ENCODE measurements at places on chromosomes 4 and X.

GRCh38 chr4:187726485-187726884 is 269.1 kb upstream of the ZFP42 start:
- DNase-seq = no peak

- DNase-seq = no peak
Measured at GRCh38 chrX:9573282-9574106, 108.6 kb downstream of the TBL1X start.

DNA sequence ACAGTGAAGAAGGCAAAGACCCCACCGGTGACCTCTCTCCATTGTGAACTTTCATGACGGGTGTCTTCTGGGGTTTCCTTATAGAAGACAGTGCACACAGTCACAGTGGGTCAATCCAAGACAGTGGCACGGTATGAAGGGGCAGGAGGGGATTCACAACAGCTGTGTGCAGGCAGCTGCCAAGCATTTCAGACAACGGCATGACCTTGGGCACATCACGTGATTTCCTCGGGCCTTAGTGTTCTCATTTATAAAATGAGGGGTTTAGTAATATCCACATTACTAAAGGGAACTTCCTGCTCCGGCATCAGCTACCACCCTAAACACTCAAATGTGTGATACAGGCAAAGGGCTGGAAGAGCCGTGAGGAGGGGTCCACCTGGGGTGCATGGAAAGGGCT is 42.9 kb downstream of the RBM47 start:
- no peak for DNase-seq

- no peak for DNase-seq
Measured at GRCh38 chr4:158068068-158068467, 104.8 kb downstream of the GASK1B start.

DNA sequence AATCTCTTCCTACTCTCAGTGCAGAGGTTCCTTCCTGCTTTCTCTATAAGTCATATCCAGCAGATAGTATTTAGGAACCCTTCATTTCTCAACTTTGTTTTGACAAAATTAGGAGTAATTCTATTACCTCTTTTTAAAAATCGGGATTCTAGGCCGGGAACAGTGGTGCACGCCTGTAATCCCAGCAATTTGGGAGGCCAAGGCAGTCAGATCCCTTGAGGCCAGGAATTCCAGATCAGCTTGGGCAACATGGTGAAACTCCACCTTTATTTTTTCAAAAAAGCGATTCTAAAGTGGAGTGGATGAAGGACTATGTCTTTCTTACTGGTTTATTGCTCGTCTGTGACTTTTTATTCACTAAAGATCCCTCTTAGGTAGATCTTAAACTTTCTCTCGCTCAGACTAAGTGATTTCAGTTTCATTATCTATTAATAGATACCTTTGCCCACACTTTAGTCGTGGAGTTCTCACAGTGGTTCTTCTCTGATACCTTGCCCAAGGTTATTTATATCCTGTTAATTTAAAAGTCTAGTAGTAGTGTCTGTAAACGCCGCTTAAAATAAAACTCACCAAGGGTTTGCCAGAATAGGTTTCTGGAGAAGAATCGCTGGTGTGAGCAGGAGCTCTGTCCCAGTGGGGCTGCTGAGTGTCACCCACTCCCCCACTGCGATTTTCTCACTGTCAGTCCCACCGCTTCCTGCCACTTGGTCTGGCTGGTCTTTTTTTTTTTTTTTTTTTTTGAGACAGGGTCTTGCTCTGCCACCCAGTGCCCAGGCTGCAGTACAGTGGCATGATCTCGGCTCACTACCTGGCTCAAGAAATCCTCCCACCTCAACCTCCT is 27.0 kb upstream of the TMEM131L start:
- no peak for DNase-seq

GRCh38 chr4:99859618-99860017 is 34.6 kb downstream of the LAMTOR3 start:
- DNase-seq = no peak

- DNase-seq = no peak
Measured at GRCh38 chrX:9569876-9570301, 105.0 kb downstream of the TBL1X start.

- no peak for DNase-seq
Measured at GRCh38 chr4:109046471-109047201, 255.8 kb downstream of the COL25A1 start.

DNA sequence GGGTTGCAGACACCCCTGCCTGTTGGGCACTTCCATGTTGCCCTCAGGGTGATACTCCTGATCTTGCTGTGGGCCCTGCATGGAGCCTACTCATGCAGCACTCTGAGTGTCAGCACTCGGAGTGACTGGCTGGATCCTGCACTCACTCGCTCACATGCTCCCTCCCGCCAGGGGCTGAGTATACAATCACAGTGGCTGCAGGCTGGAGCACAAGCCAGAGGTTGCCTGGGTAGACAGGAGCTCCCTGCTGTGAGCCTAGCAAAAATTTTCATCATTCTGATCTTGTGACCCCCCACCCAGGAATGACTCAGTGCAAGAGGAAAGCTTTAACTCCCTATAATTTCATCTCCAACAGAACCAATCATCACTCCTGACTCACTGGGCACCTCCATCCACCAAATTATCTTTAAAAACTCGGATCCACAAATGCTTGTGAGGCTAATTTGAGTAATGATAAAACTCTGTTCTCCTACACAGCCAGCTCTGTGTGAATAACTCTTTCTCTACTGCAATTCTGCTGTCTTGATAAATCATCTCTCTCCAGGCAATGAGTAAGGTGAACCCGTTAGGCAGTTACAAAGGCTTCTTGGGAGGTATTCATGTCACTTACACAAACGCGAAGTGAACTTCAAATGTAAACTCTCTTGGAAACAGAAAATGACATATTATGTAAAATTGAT is 1180.8 kb upstream of the PABPC4L start:
- no peak for DNase-seq

DNA sequence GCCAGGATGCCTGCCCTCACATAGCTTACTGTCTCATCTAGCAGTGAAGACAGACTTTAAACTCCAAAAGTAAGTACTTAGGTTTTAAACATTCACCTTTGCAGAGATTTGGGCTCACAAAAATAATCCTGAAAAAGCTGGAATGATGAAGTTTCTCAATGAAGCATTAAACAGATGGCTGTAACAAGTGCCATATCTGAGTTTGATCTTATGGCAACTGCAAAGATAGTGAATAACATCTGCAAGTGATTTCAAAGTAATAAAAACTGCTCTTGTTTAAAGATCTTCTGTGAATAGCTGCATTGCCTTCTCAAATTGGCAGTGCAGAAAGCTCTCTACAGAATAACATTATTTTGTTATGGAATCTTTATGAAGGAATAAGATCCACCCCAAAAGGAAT is 271.2 kb upstream of the SMIM31 start:
- no peak for DNase-seq

GRCh38 chr4:123786163-123786915 is 389.7 kb downstream of the SPRY1 start:
- DNase-seq = no peak

DNA sequence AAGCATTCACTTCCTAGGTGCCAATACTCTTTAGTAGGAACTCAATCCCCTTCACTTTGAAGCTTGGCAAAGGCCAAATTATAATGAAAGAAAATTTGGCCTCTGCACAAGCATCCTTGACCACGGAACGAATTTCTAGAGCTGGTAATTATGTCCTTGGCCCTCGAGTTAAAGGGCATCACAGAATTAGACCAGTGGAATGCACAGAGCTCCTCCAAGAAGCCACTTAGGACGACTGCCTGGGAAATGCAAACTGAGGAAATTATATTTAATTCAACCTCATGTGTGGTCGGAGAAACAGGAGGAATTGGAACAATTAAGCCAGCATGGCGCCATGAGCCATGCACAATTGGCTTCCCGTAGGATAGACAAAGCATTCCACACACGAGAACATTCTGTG is 59.3 kb downstream of the NLGN4X start:
- no peak for DNase-seq

GRCh38 chr4:100641336-100641735 is 123.5 kb upstream of the EMCN start:
- DNase-seq = no peak

- DNase-seq = no peak
Measured at GRCh38 chr4:137474711-137475301, 57.5 kb downstream of the PCDH18 start.

- DNase-seq = no peak
Measured at GRCh38 chrX:112802541-112802940, 38.1 kb downstream of the AMOT start.

DNA sequence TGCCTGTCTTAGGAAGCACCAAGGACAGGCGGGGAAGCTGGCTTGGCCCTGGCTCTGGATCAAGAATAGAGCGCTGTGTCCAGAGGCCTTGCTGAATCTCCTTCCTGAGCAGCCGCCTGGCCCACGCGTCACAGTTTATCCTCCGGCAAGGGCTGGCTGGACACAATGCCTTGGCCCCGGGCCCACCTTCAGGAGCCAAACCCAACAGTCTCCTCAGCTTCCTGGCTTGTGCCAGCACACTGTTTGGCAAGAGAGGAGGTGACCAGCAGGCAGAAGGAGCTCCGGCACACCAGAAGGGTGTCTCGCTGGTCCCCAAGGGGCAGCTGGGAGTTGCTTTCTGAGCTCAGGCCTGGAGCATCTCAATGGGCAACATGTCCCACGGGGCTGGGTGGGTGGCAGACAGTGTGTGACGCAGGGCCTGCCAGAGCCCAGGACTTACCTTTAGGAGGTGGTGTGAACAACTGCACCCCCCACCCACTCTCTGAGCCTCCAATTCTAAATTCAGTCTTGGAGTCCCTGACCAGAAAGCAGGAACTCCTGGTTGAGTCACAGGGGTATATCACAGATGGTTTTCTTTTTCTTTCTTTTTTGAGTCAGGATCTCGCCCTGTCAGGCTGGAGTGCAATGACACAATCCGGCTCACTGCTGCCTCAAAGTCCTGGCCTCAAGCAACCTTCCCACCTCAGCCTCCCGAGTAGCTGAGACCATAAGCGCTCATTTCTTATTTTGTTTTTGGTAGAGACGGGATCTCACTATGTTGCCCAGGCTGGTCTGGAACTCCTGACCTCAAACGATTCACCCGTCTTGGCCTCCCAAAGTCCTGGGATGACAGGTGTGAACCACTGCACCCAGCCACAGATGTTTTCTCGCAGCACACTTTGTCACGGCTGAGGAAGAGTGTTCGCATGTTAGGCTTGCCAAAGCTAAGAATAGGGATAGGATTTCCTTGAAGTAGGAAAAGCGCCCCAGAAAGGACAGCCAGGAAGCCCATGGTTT is 361.2 kb downstream of the BCOR start:
- DNase-seq = no peak

- no peak for DNase-seq
Measured at GRCh38 chrX:63128509-63128908, 222.6 kb downstream of the SPIN4 start.

DNA sequence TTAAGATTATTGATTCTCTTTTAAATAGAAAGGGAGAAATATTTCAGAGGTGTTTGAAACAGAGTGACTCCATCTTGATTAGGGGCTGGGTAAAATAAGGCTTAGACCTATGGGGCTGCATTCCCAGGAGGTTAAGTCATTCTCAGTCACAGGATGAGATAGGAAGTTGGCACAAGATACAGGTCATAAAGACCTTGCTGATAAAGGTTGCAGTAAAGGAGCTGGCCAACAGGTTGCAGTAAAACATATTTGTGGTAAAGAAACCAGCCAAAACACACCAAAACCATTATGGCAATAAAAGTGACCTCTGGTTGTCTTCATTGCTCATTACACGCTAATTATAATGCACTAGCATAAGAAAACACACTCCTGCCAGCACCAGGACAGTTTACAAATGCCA is 165.0 kb downstream of the SPIN4 start:
- no peak for DNase-seq

DNA sequence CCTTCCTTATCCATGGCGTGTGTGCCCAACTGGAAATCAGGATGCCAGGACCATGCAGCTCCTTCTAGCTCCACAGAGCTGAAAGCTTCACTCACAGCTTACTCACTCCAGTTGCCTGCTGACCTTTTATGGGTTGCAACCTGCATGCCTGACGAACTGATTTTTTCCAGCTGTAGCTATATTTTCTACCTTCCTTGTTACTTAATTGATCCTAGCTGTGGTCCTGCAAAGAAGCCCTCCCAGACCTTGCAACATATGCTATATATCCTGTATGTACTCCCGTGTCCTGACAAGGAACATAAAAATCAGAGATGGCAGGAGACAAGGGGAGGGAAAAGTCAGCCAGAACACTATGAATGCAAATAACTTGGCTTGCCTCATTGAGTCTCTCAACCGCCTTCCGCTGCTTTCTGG is 135.3 kb upstream of the LDB2 start:
- DNase-seq = no peak

GRCh38 chrX:129600981-129601424 is 53.8 kb downstream of the APLN start:
- no peak for DNase-seq

GRCh38 chrX:68835104-68835442 is 6.3 kb downstream of the EFNB1 start:
- no peak for DNase-seq

DNA sequence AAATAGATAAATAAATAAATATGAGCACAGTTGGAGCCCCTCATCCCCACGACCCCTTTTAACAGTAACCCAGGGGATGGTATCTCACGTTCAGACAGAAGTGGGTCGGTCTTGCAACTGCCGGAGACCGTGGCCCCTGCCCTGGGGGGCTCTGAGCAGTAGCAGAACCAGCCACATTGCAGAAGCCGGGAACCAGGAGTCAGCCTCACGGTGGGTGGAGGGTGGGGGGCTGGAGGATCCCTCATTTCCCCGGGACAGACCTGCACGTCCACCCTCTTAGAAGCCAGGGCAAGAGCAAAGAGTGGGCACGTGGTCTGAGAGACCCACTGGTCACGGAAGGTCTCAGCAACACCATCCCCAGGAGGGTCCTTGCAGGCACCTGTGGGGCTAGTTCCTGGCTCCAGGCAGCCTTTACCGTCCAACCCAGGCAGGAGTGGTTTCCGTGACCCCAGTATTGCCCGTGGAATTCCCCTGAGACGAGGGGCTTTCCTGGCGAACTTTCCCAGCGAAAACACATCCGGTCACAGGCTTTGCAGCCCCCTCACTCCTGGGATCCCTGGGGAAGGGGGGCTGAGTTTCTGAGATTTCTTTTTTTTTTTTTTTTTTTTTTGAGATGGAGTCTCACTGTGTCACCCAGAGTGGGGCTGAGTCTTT is 8.8 kb upstream of the IL3RA start:
- no peak for DNase-seq

GRCh38 chr4:143417679-143418403 is 81.2 kb downstream of the GAB1 start:
- DNase-seq = no peak

DNA sequence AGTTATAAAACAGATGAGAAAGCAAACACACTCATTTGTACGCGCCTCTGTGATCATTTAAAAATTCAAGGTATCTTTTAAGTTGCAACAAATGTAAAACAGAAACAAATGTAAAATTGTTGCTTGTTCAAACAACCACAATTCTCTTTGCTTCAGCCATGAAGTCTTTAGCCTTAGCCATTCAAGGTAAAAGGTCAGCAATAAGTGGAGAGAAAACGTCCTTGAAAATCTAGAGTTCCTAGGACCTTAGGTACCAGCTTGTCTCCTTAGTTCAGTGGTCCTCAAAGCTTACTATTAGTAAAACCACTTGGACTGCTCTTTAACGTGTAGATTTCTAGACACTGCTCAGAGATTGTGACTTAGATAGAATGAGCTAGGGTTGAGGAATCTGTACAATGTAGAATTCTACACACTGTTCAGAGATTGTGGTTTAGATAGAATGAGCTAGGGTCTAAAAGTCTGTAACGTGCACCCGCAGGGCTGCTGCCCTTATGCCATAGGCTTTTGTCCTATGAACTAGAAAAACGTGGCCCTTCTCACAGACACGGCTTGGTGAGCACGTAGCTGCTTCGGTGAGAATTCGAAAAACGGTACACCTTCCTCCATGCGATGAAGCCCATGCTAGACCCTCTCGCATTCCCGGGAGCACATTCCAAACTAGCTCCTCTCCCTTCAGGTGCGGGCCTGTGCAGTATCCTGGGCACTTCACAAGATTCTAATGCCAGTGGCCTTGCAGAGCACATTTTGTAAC is 1.7 kb downstream of the PLAC8 start:
- no peak for DNase-seq

All from iPS DF 19.7 (cell line).